Esophagus muscularis mucosa (tissue), 4 donors: ENCODE measurements at places on chromosomes 4 and X. TPM values are rescaled to one million over a fixed set of nuclear protein-coding genes. Genes with fewer than 3 reads are reported as not detected.

The PLXNA3 gene
- 5.0 TPM for total RNA-seq

DNA sequence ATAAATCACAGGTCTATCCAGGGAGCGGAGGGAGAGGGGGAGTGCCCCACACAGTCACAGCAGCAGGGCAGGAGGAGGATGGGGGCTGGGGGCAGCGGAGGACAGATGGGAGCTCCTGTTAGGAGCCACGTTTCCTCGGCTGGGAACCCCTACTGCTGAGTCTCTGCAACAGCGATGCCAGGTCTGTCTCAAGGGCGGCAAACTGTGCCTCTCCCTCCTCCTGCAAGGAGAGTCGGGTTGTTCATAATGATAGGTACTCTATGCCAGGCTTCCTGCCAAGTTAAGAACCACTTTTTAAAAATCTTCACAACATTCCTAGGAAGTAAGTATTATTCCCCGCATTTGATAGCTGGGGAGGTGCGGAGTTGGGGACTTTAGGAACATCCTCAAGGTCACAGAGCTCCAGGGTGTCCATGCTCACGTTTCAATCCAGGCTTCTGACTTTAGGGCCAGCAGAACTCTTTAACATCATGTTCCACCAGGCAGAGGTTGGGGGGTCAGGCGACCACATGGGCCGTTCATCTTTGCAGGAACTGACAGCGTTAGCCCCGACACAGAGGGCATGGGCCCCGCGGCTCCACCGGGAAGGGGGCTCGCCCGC lies 98.3 kb upstream of the MAML3 start:
- H3K4me1 ChIP-seq: peaks cover 55% of the 10 kb centered on the region
- peak overlapping the region; percentile 86 for H3K27ac ChIP-seq
- no peaks in the 10 kb centered on the region for H3K36me3 ChIP-seq
- no peaks in the 10 kb centered on the region for H3K27me3 ChIP-seq
- H3K4me3 ChIP-seq: peak overlapping the region; percentile 76
- DNase-seq: no peak

DNA sequence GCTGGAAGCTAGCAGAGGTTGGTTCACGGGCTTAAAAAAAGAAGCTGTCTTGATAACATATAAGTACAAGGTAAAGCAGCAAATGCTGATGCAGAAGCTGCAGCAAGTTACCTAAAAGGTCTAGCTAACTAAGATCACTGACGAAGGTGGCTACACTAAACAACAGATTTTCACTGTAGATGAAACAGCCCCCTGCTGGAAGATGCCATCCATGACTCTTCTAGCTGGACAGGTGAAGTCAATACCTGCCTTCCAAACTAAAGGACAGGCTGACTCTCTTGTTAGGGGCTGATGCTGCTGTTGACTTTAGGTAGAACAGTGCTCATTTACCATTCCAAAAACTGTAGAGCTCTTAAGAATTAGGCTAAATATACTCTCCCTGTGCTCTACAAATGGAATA lies 99.5 kb downstream of the FBXW7 start:
- no peaks in the 10 kb centered on the region for H3K27me3 ChIP-seq
- no peak overlapping the region for H3K4me3 ChIP-seq
- no peak overlapping the region for H3K27ac ChIP-seq
- H3K4me1 ChIP-seq: no peaks in the 10 kb centered on the region
- H3K36me3 ChIP-seq: no peaks in the 10 kb centered on the region

DNA sequence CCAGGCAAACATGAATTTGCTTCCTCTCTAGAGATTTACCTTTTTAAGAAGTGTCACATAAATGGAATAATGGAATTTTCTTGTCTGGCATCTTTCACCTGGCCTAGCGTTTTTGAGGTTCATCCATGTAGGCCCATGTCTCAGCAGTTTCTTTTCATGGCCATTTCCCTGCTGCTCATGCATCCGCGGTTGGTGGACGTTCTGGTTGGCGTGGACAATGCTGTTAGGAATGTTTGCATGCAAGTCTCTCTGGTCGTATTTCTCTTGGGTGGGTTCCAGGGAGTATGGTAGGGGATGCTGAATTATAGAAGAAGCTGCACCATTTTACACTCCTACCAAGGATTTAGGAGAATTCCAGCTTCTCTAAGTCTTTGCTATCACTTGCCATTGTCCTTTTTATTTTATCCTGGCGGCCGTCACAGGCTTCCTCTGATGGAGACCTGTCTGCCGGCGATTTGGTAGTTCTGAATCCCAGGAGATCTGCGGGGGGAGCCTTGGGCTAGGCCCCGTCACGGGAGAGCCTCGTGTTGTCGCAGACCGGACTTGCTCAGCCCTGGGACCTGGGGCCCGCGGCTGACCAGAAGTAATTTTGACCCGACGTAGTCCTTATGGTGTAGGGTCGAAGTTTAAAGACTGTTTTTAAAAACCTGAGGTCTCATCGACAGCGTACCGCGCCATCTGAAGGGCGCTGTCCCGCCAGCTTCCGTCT lies 56.9 kb upstream of the TADA2B start:
- no peaks in the 10 kb centered on the region for H3K27me3 ChIP-seq
- no peaks in the 10 kb centered on the region for H3K36me3 ChIP-seq
- H3K27ac ChIP-seq: peak overlapping the region; percentile 93
- H3K4me3 ChIP-seq: peak overlapping the region; percentile 88

The ASB5 gene
- 37.8 TPM for total RNA-seq

The ASB12 gene
- not detected for total RNA-seq

- no peaks in the 10 kb centered on the region for H3K4me1 ChIP-seq
- no peak for DNase-seq
- H3K27me3 ChIP-seq: no peaks in the 10 kb centered on the region
- no peak overlapping the region for H3K4me3 ChIP-seq
Observed at GRCh38 chr4:108056418-108056817, 66.7 kb downstream of the HADH start.

DNA sequence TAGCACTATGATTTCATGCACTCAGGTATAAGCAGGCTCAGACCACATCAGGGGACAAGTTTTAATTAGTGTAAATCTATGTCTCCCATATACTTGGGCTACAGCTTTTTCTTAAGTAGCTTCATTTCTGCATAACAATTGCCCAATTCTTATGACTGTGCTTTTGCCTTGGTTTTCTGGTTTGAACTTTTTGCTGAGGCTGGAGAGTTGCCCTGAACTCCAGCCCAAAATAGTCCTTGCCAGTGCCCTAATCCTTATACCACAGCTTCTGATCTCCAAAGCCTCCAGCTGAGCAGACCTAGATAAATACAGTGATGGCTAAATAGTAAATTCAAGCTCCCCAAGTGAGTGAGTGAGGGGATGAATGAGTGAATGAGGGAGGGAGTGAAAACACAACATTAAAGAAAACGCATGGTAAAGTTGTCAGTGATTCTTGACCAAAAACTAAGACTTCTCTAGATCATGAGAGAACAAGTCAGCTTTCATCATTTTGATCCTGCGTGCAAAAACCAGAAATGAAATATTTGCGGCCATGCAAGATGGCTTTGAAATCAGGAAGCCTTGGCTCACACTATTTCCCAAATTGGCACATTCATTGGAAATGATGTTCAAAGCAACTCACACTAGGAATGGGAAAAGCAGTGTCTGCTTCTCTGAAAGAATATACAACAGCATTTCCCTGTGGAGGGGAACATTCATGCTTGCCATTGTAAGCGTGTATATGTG lies 437.1 kb upstream of the CTSO start:
- H3K4me3 ChIP-seq: no peak overlapping the region
- H3K27me3 ChIP-seq: no peaks in the 10 kb centered on the region
- H3K4me1 ChIP-seq: peaks cover 9% of the 10 kb centered on the region
- no peaks in the 10 kb centered on the region for H3K36me3 ChIP-seq
- H3K27ac ChIP-seq: no peak overlapping the region

DNA sequence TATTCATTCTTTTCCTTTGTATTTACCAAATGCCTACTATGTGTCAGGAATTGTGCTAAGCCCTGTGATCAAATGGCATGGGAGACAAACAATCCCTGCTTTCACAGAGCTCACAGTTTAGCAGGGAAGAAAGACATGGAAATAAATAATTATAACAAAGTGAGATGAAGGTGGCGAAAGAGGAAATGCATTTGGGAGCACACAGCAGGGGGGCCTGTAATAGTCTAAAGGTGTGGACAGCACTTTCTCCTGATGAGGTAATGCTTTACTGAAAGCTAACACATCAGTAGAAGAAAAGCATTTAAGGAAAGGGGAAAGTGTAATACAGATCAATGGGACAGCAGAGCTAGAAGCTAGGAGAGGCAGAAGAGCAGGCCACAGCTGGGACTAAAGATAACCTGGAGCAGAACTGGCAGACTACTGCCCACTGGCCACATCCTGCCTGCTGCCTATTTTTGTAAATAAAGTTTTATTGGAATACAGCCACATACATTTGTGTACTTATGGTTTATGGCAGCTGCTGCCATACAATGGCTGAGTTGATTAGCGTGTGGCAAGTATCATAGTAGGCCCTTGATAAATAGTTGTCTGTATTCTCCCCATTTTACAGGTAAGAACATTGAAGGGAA lies 67.1 kb upstream of the TAPT1 start:
- peaks cover 6% of the 10 kb centered on the region for H3K4me1 ChIP-seq
- no peak for DNase-seq
- H3K27ac ChIP-seq: no peak overlapping the region
- H3K4me3 ChIP-seq: no peak overlapping the region

The TLR10 gene
- total RNA-seq: not detected

The HSFX3 gene
- not detected for total RNA-seq

The ATOH1 gene
- not detected for total RNA-seq

The SERPINA7 gene
- total RNA-seq: not detected

DNA sequence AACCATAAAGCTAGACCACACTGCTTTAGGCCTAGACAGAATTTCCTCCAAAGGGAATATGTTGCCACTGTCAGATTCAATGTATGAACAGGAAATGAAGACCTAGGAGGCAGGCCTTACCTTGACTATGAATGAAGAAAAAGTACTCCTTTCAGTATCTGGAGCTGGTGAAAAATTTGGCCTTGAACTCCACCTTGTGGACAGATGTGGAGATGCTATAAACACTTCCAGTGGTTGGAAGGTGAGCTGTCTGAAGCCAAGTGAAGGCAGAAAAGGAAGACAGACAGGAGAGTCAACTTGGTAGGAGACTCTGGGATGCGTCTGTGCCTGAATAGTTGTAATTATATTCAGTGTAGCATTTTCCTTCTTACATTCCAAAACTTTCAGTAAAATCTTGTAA lies 17.2 kb downstream of the SPIN3 start:
- DNase-seq: no peak
- no peaks in the 10 kb centered on the region for H3K36me3 ChIP-seq
- no peaks in the 10 kb centered on the region for H3K4me1 ChIP-seq
- H3K27me3 ChIP-seq: no peaks in the 10 kb centered on the region

The CSAG1 gene
- not detected for total RNA-seq

GRCh38 chrX:102712216-102712966 lies at the start of gene GPRASP2:
Gene GPRASP2 (plus strand): TSS chrX:102712448. CDS start chrX:102714870, 2,422 bp downstream.
- H3K4me1 ChIP-seq: peaks cover 8% of the 10 kb centered on the region
- H3K36me3 ChIP-seq: no peaks in the 10 kb centered on the region
- H3K4me3 ChIP-seq: peak within 1 kb of the TSS; percentile 67
- peak within 1 kb of the TSS; percentile 88 for H3K27ac ChIP-seq

The MXRA5 gene
- total RNA-seq: 3.9 TPM

GRCh38 chrX:110421500-110422455 lies 63.1 kb downstream of the RTL9 start:
- no peak overlapping the region for H3K27ac ChIP-seq
- no peaks in the 10 kb centered on the region for H3K27me3 ChIP-seq
- no peak for DNase-seq
- no peaks in the 10 kb centered on the region for H3K4me1 ChIP-seq
- no peak overlapping the region for H3K4me3 ChIP-seq

GRCh38 chr4:37682701-37683401 lies 3.3 kb downstream of the RELL1 start:
- DNase-seq: no peak
- no peaks in the 10 kb centered on the region for H3K36me3 ChIP-seq
- no peaks in the 10 kb centered on the region for H3K27me3 ChIP-seq
